Naive B cell (primary cell): ENCODE measurements at places on chromosomes 16 and 17. TPM values are rescaled to one million over a fixed set of nuclear protein-coding genes. Genes with fewer than 3 reads are reported as not detected.

Gene POLR3E
- 15.1 TPM for polyA plus RNA-seq

Gene RAB37
- 49.2 TPM for polyA plus RNA-seq

Gene CEP295NL
- polyA plus RNA-seq = 1.6 TPM

Gene GRIN2A
- 0.17 TPM for polyA plus RNA-seq

Gene CHD9
- polyA plus RNA-seq = 112 TPM

Gene NPW
- not detected for polyA plus RNA-seq

Gene HOXB5
- polyA plus RNA-seq = not detected
